ENCODE measurements at places on chromosomes 4 and X. TPM values are rescaled to one million over a fixed set of nuclear protein-coding genes. Genes with fewer than 3 reads are reported as not detected.

- DNase-seq, result peak; percentile 20
Measured at GRCh38 chr4:109967798-109968520, 55.3 kb downstream of the EGF start.

DNA sequence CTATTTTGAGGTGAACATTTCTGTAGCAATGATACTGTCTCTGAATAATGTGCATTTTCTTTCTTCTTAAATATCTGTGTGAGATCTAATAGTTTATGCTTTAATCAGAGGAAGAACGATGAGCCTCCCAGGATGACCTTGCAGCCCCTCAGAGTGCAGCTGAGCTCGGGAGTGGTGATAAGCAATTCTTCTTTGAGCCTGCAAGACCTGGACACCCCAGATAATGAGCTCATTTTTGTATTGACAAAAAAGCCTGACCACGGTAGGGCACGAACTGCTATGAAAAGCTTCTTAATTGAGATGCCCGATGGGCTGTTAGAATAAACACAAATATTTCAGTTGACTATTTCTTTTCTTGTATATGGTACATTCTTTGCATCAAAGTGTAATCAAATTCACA, 105.0 kb upstream of the ANXA3 start:
- DNase-seq, result no peak

HTR2C gene
- 0.86 TPM for total RNA-seq

- DNase-seq, result no peak
Measured at GRCh38 chrX:100379388-100379986, 30.6 kb downstream of the PCDH19 start.

- no peak for DNase-seq
Measured at GRCh38 chr4:129808242-129808641, 712.3 kb downstream of the C4orf33 start.

OGT gene
- total RNA-seq, result 44.0 TPM

DNA sequence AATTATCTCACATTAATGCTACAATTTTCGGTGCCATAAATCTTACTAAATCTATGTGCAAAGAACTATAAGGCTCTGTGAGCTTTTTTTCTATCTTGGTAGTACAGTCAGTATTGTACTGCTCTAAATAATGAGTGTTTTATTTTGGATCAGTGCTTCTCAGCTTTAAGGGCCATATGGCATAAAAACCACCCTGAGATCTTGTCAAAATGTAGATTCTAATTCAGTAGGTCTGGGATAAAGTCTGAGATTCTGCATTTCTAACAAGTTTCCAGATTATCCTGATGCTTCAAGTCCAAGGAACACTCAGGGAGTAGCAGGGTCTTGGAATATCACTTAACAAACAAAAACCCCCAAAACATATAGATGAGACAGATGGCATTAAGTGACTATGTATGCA, 486.5 kb downstream of the GRXCR1 start:
- DNase-seq, result no peak

SGCB gene
- total RNA-seq, result 4.5 TPM

SYN1 gene
- total RNA-seq, result not detected

INPP4B gene
- total RNA-seq, result 9.3 TPM

SSX4B gene
- not detected for total RNA-seq

DNA sequence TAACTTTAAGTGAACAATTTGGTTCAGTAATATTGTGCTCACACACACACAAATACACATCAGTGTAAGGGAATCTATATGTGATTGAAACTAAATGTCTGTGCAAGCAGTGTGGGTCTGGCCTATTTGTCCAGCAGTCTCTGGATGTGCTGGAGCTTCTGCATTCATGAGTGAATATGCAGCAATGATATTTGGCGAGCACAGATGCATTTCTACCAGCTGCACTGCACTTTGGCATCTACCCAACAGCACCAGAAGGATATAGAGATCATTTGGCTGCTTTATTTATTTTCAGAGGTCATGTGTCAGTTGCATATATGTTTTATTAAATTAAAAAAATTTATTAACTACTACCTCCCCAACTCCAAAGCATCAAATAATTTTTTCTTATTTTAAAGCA, 613.4 kb upstream of the NR3C2 start:
- no peak for DNase-seq

RADX gene
- total RNA-seq, result not detected

DNA sequence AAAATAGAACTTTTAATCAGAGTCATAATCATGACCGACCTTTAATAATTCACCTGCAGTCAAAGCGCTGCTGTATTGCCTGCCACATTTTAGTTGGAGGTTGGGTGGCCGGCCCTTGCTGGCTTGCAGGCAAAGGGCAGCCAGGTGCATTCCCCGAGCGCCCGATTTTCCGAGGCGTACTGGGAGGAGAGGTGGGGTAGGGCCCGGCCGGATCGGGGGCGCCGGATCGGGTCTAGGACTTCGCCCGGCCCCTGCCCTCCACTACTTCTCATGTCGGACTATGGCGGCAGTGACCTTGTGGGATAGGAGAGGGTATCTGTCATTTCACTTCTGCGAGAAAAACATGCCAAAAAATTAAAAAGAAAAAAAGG, 2.5 kb upstream of the RS1 start:
- DNase-seq, result no peak

PCDH19 gene
- total RNA-seq, result 0.06 TPM

SCRG1 gene
- total RNA-seq, result not detected

GRCh38 chr4:108536577-108536976, 83.8 kb upstream of the RPL34 start:
- DNase-seq, result no peak

PABPC5 gene
- total RNA-seq, result not detected

AR gene
- total RNA-seq, result 0.06 TPM

- peak; percentile 17 for DNase-seq
Measured at GRCh38 chrX:118727686-118728339, 407 bp downstream of the IL13RA1 start.

DNA sequence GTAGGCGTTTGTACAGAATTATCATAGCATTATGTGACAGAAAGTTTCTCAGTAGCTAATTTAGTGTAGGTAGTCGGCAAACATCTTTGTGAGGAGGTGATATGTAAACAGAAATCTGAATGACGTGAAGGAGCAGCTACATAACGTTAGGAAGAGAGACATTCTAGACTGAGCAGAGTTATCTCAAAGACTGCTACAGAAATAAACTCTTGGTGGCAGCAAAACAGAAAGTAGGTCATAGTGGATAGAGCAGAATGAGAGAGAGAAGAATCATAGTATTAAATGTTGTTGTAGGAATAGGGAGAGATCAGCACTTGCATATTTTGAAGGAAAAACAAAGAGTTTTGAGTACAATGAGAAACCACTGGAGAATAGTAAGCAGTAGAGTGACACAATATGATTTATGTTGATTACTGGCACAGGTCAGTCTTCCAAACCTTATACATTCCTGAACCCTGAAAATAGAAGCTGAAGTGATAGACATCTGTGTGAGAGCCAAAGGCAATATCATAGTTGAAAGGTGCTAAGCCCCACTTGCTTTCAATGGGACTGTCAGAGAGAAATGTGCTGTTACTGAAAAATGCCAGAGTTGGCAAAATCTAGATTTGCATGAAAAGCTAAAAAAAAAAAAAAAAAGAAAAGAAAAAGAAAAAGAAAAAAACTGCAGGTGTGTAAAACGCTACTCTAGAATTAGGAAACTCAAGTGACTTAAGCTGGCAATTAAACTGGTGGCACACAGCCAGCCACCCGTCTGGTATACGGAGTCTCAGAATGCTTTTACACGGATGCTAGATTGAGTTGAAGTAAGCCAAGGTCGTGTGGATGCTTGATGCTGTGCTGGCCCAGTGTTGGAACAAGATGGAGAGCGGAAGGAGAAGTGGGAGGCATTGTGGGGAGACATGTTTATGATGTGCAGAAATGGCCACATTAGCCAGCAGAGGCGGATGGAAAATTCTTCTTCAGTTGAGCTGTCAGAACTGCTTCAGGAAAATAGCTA, 750.2 kb upstream of the HS3ST1 start:
- DNase-seq, result no peak

DNA sequence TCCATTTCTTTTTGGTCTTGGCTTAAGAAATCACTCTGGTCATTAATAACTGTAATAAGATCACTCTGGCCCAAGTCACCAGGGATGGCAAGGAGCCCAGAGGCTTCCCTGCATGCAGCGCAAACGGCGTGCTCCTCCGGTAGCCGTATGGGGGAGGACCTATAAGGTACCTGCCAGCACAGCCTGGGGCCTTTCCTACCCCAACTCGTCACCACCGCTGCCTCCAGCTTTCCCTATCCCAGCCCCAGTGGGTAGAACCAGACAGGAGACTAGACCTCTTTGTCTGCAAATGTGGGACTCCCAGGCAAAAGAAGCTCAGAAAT, 25.9 kb downstream of the HAND2 start:
- no peak for DNase-seq

DNA sequence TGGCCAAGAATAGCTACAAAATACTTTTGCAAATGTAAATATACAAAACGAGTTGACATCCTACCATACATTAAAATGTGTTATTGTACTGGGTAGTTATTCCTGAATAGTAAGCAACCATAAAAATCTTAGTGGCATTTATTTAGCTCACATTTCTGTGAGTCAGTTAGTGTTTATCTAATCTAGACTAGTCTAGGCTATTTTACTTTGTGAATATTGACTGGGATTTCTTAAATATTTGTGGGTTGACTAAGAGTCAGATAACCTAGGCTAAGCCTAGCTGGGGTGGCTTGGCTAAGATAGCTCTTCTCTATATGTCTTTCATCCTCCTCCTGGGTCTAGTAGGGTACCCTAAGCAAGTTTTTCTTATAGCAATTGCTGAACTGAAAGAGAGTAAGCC, 543.8 kb upstream of the DIAPH2 start:
- no peak for DNase-seq

DNA sequence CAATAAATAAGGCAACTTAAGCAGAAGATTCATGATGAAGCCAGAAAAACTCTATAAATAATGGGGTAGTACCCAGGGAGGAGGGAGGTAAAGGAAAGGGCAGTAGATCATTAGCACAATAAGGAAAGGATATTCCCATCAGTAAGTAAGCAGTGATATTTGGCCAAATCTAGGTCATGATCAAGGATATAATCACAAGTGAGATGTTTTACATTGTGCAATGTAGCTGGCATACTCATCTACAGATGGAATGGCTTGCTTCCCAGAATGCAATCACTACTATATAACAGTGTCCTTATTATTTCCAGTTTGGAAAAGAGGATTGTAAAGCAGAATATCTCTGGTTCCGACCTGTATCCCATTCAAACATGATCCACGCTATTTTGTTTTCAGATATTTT, 483.4 kb downstream of the RPA4 start:
- DNase-seq, result no peak

- DNase-seq, result no peak
Measured at GRCh38 chr4:103478734-103479133, 241.1 kb downstream of the TACR3 start.

GRCh38 chr4:118683513-118683912, 1.7 kb upstream of the METTL14 start:
- no peak for DNase-seq

- DNase-seq, result no peak
Measured at GRCh38 chrX:20653070-20653469, 386.4 kb upstream of the RPS6KA3 start.

GRCh38 chr4:38566806-38567398, 97.1 kb upstream of the KLF3 start:
- no peak for DNase-seq

GRCh38 chr4:45580334-45580733, 543.5 kb downstream of the GABRG1 start:
- no peak for DNase-seq

SPOCK3 gene
- not detected for total RNA-seq

- no peak for DNase-seq
Measured at GRCh38 chr4:3073158-3074077, 920 bp downstream of the HTT-AS start.

- DNase-seq, result no peak
Measured at GRCh38 chr4:186826006-186826405, 102.3 kb upstream of the FAT1 start.

- DNase-seq, result no peak
Measured at GRCh38 chr4:119139822-119140252, 4.2 kb downstream of the MYOZ2 start.

Measured in Daoy (cell line).